Nephron progenitor cell (in vitro differentiated cells): ENCODE measurements at places on chromosomes 6 and 20.

GRCh38 chr6:113437566-113437965, 419.6 kb upstream of the MARCKS start:
- no peak for DNase-seq

- DNase-seq: no peak
These were observed 22.8 kb downstream of the AMD1 start for GRCh38 chr6:110897433-110897832.

DNA sequence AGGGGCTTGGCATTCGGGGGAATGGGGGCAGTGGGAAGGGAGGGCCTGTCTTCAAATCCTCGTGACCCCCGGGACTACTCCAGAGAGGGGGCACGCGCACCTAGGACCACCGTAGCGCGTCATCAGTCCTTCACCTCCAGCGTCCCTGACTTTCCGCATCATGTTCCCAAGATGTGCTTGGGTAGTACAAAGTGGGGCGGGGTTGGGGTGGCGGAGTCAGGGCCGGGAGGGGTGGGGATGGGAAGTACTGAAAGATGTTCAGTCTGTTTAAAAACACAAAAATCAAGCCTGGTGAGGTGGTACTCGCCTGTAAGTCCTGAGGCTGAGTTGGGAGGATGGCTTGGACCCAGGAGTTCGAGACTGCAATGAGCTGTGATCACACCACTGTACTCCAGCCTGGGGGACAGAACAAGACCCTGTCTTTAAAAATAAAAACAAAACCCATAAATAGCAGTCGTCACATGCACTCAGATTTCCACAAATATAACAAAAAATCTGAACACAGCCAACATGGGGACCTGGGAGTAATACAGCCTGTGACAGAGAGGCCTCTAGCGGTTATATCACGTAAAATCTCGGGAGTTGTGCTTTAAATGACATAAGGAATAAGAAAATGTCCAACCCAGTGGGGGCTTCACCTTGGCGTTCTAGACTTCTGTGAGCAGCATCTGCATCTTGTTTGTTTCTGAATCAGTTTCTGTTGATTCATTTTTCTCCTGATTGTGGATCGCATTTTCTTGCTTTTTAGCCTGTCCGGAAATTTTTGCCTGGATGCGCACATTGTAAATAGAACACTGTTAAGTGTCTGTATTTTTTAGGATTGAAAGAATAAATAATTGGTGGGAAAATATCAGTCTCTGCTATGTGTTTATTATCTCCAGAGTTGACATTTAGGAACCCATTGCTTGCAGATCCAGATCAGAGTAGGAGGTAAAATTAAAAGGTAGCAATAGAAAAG, 698 bp upstream of the LRP11 start:
- DNase-seq: peak; percentile 21

DNA sequence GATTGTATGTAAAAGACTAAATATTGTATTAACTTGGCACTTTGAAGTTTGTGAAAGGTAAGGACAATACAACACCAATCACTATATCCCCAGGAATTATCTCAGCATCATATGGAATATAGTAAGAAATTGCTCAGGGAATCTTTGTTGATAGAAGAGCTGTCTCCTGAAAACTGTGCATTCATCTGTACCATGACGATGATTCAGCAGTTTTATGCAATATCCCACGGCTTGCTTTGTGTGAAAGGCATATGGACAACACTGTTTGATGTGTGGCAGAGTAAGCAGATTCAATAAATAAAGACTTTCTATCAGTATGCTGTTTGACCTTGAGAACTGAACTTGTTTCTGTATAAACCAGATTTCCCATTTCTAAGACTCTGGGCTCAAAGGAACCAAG, 147.5 kb upstream of the PLN start:
- DNase-seq: no peak

DNA sequence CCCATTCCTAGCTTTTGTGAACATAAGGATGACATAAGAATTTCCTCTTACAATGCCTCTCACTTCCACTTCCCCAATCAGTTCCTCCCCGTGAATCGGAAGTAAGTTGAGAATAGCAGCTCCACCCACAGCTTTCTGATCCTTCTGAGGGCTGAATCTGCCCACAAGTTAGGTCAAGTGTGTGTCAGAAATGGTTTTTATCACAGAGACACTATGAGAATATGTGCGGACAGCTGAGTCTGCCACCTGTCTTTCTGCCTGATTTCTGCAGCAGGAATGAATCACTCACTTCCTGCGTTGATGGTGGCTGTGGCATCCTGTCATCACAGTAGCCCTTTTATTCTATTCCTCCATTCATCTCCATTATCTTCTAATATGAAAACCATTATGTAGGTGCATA, 70.2 kb downstream of the RIN2 start:
- DNase-seq: no peak

- no peak for DNase-seq
These were observed 122.1 kb downstream of the CD164 start for GRCh38 chr6:109260126-109260525.
